Head of caudate nucleus (tissue), 42 donors: ENCODE measurements at places on chromosomes 13 and 19.
A peak's percentile ranks its signal among the peaks of the same experiment; 100 is the strongest.

DNA sequence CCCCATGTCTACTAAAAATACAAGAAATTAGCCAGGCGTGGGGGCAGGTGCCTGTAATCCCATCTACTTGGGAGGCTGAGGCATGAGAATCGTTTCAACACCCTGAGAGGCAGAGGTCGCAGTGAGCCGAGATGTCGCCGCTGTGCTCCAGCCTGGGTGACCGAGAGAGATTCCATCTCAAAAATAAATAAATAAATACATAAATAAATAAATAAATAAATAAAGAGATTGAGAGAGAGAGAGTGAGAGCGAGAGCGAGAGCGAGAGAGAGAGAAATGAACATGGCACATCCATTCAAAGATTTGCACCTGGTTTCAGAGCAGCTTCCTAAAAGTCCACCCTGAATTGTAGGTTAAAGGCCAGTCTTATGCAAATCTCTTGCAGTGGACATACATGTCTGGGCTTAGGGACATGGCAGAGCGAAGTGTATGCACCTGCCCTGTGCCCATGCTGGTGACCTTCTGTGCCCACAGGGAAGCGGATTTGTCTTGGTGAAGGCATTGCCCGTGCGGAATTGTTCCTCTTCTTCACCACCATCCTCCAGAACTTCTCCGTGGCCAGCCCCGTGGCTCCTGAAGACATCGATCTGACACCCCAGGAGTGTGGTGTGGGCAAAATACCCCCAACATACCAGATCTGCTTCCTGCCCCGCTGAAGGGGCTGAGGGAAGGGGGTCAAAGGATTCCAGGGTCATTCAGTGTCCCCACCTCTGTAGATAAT is 42.3 kb upstream of the CYP2B6 start:
- DNase-seq = no peak

GRCh38 chr13:36130552-36131221 is 495 bp downstream of the DCLK1 start:
- peak; percentile 41 for DNase-seq

DNA sequence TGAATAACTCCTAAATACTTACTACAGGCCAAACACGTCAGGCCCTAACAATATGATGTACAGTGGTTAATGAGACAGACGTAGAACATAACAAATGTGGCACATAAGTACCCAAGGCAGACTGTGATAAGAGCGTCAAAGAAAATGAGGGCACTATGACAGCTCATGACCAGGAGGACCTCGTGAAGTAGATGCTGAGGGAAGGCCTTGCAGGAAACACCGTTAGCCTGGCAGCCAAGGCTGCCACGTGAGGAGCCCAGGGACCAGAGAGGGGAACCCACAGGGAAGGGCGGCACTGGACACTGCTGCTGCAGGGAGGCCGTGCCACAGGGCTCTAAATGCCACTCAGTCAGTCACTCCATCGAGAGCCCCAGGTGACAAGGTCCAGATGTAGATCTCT is 5.7 kb downstream of the TUBGCP3 start:
- no peak for DNase-seq

DNA sequence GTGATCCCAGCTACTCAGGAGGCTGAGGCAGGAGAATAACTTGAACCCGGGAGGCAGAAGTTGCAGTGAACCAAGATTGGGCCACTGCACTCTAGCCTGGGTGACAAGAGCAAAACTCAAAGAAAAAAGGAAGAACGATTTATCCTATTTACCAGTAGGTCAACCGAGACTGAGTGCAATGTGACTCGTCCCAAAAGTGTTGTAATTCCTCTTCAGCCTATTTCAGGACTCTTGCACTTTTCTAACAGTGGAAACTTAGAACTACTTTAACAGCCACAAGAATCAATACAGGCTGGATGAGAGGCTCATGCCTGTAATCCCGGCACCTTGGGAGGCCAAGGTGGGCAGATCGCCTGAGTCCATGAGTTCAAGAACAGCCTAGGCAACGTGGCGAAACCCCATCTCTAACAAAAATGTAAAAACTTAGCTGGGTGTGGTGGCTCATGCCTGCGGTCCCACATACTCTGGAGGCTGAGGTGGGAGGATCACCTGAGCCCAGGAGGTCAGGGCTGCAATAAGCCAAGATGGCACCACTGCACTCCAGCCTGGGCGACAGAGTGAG is 4.3 kb upstream of the NR1H2 start:
- no peak for DNase-seq

GRCh38 chr19:7483720-7484201 is 5.1 kb downstream of the PEX11G start:
- DNase-seq = no peak

DNA sequence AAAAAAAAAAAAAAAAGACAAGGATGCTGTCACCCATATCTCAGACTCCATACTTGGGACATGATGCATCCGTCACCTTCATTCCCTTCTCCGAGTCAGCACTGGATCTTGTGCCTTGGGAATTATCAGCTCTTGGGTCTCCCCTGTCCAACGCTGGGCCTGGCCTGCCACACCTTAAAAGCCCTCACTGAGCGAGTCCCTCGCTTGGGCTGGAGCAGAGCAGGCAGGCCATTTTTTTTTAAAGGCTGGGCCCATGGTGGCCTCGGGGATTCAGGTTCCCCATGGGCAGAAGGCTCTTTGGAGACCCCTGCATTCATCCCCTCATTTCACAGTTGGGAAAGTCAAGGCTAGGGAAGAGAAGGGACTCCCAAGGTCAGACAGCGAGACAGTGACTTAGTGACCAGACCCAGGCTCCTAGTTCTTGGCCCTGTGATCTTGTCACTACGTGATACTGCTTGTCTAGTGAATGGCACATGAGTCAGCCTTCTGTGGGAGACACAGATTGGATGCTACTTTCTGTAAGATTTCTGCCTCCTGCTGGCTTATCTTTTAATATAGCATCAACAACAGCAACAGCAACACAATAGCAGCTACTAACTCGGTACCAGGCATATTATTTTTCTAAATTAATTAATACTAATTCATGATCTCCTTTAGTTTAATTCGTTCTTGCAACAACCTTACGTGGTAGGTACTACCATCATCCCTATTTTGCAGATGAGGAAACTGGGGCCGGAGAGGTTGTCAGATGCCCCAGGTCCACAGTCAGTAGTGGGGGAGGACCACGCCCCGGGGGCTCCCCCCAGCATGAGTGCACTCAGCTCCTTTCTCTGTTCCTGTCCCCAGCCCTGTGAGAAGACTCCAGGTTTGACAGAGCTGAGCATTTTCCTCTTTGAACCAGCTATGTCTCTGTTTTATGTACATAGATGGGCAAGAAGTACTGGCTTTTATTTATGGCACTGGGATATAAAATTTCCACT is 27.4 kb upstream of the ZNF536 start:
- DNase-seq = no peak

DNA sequence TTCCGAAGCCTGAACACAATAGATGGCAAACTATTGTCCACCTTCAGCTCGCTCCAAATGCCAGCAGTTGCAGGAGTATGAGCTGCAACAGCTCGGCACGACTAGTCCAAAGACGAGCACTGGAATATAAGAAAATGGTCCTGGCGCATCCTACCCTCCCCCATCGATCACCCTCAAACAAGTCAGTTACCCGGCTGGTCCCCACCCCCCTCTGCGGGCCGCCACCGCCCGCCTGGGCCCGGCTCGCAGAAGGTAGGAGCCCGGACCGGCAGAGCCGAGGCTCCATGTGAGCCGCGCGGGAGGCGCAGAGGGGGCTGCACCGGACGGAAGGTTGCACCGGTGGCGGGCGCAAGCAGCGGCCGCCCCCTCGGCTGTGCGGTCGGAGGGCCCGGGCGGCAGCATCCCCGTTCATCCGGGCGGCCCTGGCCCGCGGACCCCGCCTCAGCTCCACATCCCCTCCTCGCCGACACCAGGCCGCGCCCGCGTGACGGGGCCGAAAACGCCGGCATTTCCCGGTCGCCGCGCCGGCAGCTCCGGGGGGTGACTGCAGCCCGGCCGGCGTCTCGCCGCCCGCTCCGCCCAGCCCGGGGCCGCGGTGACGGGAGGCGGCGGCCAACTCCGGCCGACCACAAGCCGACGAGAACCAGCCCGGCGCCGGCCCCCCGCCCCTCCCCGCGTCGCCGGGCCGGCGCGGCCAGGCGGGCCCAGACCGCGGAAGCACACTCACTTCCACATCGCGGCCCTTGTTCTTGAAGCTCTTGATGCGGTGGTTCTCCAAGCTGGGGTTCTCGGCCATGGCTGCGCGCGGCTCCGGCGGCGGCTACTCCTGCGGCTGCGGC is 552 bp downstream of the KPNA3 start:
- peak; percentile 63 for DNase-seq

DNA sequence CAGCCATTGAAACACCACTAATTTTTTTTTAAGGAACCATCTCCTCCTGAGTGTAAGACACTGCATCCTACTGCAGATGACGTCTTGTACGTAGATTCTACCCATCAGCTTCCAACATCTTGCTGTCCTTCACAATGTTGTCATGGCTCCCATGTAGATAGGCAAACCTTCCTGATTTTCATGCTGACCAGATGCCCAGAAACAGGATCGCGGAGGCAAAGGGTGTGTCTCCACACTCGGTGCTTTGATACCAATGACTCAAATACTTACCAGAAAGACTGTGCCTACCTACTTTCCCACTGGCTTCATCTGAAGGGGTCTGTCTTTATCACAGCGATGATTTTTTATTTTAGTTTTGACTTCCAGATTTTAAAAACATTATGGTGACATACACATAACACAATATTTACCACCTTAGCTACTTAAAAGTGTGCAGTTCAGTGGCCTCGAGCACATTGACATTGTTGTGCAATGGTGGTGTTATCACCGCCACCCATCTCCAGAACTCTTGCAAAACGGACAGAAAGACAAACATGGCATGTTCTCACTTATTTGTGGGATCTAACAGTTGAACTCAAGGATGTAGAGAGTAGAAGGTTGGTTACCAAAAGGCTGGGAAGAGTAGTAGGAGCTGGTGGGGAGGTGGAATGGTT is 94.0 kb upstream of the PEG3 start:
- no peak for DNase-seq

DNA sequence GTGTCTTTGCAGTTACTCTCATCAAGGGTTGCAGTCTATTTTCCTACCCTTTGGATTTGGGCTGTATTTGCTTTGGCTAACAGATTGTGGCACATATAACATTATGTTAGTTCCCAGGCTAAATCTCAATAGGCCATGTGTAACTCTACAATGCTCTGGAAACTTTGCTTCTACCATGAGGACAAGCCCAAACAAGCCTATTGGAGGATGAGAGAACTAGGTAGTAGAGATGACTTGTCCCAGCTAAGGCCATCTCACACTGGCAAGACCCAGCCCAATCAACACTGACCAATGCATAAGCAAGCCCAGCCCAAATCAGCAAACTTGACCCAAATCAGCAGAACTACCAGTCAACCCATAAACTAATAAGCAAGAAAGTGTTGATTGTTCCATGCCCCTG is 311.8 kb downstream of the NDFIP2 start:
- no peak for DNase-seq

DNA sequence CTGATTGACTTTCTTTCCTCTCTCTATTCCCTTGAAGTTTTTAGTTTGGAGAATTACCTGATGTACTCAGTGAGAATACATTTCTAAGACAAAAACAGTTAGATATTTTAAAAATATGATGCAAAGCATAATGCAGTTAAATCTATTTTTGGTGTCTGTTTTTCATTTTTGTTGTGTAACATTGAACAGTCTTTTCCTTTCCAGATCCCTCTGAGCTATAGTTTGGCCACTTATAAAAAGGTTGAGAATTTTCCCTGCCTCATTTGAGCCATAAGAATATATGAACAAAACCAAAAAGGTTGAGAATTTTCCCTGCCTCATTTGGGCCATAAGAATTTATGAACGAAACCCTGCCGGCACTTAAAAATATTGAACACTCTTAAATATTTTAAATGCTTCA is 57.0 kb upstream of the IPO5 start:
- no peak for DNase-seq

GRCh38 chr19:47518139-47518538 is 3.3 kb upstream of the NAPA start:
- DNase-seq = no peak

DNA sequence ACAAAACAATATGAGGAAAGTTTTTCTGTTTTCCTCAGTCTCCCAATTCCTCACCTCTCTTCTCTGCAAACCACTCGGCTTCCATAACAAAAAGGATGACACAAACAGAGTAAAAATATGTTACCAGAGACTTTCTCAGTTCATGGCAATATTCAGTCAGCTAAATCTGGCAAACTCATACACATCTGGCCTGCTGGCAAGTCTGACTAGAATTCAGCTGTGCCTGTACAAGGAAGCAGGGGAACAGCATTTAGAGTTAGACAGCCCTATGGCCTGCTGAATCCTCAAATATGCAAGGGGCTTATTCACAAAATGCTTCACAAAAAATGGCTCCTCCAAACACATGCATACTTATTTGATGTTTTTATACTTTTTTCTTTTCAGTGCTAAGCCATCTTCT is 227.8 kb downstream of the ENOX1 start:
- DNase-seq = peak; percentile 62

GRCh38 chr13:30615866-30616541 is 1.7 kb upstream of the USPL1 start:
- DNase-seq = no peak
